Activated CD4-positive, alpha-beta T cell treated with anti-CD3 and anti-CD28 coated beads, Interleukin-2, amount 50 U/mL, for 1 hour (primary cell): ENCODE measurements at places on chromosomes 12 and 14.

GRCh38 chr12:59383079-59383822 lies 212.6 kb upstream of the SLC16A7 start:
- no peak for DNase-seq

DNA sequence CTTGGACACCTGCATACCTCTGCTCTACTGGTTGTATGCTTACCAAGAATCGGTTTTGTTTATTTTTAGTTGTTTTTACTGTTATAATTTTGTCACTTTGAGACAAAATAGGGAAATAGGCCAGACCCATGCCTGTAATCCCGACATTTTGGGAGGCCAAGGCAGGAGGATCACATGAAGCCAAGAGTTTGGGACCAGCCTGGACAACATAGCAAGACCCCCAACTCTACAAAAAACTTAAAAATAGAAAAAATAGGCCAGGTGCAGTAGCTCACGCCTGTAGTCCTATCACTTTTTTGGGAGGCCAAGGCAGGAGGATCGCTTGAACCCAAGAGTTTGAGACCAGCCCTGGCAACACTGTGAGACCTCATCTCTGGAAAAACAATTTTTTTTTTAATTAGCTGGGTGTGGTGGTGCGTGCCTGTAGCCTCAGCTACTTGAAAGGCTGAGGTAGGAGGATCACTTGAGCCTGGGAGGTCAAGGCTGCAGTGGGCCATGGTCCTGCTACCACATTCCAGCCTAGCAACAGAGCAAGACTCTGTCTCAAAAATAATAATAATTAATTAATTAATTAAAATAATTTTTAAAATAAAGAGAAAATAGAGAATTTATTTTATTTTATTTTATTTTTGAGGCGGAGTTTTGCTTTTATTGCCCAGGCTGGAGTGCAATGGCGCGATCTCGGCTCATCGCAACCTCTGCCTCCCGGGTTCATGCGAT lies 1.3 kb upstream of the MRPS35 start:
- DNase-seq: no peak

- no peak for DNase-seq
Measured at GRCh38 chr12:53696285-53696654, 20.4 kb upstream of the ATP5MC2 start.

GRCh38 chr14:92692822-92693226 lies 55.6 kb downstream of the LGMN start:
- DNase-seq: peak; percentile 39

DNA sequence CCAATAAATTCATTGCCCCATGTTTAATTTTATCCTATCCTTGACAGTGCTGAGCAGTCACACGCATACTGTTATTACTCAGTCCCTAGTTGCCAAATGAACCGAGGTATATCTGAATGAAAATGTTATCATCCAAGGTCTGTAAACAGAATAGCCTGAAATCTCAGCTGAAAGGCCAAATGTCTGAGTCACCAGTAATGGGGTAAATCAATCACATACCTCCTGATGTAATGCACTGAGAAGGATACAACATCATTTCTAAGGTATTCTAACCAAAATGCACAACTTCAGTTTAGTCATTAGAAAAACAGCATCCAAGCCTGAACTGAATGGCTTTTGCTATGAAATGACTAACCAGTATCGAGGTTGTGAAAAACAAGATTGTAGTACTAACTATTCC lies 228.6 kb downstream of the DPF3 start:
- no peak for DNase-seq

GRCh38 chr12:105937009-105937408 lies 201.7 kb downstream of the NUAK1 start:
- DNase-seq: no peak

- no peak for DNase-seq
Measured at GRCh38 chr12:49553512-49554088, 14.3 kb downstream of the MCRS1 start.

DNA sequence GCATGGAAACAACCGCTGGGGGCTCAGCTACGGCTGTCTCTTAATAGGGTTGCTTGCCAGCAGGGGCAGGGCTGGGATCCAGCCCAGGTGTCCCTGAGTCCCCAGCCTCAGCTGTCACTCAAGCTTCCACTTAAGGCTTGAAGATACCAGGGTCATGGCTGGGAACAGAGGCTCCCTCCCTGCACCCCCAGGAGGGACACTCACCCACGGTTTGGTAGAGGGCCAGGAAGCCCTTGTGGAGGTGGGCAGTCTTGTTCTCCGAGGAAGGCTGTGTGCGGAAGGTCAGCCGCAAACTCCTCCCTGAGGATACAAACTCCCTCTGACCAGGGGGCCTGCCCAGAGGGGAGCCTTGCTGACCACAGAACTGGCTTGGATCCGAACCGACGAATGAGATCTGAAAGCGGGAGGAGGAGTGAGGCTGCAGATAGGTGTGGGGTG lies 7.3 kb downstream of the C1RL start:
- no peak for DNase-seq

- peak; percentile 91 for DNase-seq
Measured at GRCh38 chr12:116818948-116819832, 62.1 kb downstream of the HRK start.

GRCh38 chr12:43292699-43293098 lies 259.3 kb downstream of the ADAMTS20 start:
- DNase-seq: no peak

- no peak for DNase-seq
Measured at GRCh38 chr12:17020765-17021164, 414.8 kb upstream of the LMO3 start.

DNA sequence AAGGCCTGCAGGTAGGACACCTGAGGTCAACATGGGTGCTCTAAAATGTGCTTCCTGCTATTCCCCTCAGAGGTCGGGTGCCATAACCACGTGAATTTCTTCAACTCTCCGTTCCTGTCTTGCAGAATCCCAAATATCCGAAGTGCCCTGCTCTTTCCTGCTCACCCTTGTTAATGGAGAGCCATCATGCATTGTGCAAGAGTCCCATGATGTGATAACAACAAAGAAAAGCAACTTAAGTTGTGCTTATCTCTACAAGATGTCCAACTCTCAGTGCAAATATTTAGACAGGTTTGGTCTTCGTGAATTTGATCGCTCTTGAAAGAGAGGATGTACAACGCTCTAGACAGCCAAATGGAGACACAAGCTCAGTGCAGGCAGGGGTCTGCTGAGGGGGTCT lies 210.6 kb upstream of the PLXNC1 start:
- no peak for DNase-seq

- DNase-seq: no peak
Measured at GRCh38 chr14:72850360-72850759, 43.5 kb downstream of the DPF3 start.

GRCh38 chr12:11685316-11685715 lies 35.8 kb downstream of the ETV6 start:
- DNase-seq: no peak

- no peak for DNase-seq
Measured at GRCh38 chr12:14695715-14696141, 671 bp downstream of the GUCY2C start.

GRCh38 chr14:22506778-22507351 lies 82.2 kb downstream of the DAD1 start:
- DNase-seq: no peak

- no peak for DNase-seq
Measured at GRCh38 chr14:96583569-96584041, 81.4 kb downstream of the PAPOLA start.

GRCh38 chr12:113297621-113298471 lies 37.1 kb downstream of the SLC8B1 start:
- no peak for DNase-seq

- no peak for DNase-seq
Measured at GRCh38 chr14:22830443-22831010, 840 bp downstream of the MRPL52 start.

GRCh38 chr14:73333031-73333430 lies 95.7 kb downstream of the PAPLN start:
- no peak for DNase-seq

DNA sequence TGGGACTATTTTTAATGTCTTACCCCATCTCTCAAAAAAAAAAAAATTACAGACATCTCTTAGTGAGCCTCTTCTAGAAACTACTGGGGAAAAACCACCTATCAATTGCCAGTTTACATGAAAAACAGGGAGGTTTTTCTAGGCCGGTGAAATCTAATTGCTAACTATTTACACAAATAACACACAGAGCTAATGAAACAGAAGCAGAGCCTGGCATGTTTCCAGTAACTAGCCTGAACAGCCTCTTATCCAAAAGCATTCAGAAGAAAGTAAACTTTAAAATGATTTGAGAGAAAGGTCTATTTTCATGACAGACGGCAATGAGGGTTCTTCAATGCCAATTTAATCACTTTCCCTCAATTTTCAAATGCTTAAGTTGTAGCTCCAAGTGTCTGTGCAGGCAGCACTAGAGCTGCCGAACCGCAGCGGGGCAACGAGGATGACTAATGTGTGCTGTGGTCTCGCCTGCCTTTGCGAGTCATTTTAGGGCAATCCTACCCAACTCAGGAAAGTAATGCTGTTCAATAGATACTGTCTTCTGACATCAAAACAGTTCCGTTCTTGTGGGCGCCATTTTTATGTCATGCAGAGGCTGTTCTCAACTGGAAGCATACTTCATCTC lies 84.6 kb downstream of the SETD3 start:
- DNase-seq: peak; percentile 26

- no peak for DNase-seq
Measured at GRCh38 chr12:87425942-87426554, 603.2 kb downstream of the C12orf50 start.

DNA sequence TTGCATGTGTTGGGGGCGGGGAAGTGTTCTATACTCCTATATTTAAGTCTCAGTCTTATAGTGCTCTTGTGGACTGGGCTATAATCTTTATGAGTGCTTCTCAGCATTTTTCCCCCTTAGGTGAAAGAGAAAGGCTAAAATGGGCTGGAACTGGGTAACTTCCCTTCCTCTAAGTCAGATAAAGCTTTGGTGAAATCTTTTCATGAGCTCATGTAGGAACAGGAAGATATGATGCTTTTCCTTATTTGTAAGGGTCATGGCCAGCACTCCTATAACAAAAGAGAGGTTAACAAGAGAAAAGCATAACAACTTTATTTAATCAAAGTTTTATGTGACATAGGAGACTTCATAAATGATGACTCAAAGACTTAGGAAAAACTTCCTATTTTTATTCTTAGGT lies 841.5 kb downstream of the SLC16A7 start:
- no peak for DNase-seq

DNA sequence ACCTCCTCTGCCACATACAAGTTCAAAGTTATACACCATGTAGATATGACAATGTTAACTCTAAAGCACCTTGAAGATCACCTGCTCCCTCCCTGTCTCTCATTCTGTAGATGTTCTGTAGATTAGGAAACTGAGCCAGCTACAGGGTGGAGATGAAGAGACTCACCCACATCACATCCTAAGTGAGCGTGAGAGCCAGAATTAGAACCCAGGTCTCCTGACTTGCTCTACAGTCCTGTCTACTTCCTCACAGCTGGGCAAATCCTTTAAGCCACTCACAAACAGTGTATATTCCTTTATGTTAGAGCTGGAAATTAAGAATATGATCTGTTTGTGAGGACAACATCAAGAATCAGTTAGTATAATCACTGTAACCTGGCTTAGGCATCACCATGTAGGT lies 1.8 kb downstream of the APPL2 start:
- DNase-seq: no peak

GRCh38 chr12:124646385-124647230 lies 79.2 kb upstream of the NCOR2 start:
- no peak for DNase-seq

DNA sequence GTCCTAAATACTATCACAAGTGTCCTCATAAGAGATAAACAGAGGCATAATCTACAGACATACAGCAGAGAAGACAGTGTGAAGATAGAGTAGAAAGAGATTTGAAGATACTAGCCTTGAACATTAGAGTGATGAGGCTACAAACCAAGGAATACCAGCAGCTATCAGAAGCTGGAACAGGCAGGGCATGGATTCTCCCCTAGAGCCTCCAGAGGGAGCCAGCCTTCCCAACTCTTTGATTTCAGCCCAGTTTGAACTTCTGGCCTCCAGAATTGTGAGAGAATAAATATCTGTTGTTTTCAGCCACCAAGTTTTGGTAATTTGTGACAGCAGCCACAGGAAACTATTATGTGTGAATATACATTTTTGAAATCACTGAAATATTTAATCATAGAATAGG lies 47.2 kb downstream of the CCDC91 start:
- no peak for DNase-seq

DNA sequence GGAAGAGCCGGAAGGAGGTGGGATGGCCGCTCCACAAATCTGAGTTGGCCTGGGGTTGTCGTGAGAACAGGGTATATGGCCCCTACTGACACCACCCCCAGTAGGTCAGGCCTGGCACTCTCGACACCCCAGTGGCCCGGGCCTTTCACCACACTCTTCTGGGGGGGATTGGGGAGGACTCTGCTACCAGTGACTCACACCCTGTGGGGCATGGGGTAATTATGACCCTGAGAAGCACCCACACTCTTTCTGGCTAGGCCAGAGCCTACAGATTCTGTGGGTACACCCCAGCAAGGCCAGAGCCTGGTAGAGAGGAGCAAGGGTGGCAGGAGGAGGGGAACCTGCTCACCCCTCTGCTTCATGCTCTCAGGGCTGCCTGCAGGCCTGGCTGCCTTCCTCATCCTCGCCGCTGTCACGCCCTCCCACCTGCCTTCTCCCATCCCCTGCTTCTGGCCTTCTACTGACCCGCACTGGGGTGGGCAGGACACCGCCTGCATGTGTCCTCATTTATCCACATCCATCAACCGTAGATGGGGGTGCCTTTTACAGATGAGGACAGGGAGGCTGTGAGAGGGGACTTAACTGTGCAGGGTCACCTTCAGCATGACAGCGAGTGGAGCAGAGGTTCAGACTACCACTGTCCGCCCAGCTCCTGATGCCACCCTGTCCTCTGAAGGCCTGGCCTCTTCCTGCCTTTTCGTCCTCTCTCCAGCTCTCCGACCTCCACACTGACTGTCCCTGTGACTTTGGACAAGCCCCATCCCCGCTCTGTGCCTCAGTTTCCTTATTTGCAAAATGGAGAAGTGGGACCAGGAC lies 18.4 kb downstream of the ASB2 start:
- no peak for DNase-seq

GRCh38 chr14:62847168-62847567 lies 198.1 kb downstream of the KCNH5 start:
- no peak for DNase-seq

GRCh38 chr12:124608450-124608870 lies 41.0 kb upstream of the NCOR2 start:
- DNase-seq: no peak

DNA sequence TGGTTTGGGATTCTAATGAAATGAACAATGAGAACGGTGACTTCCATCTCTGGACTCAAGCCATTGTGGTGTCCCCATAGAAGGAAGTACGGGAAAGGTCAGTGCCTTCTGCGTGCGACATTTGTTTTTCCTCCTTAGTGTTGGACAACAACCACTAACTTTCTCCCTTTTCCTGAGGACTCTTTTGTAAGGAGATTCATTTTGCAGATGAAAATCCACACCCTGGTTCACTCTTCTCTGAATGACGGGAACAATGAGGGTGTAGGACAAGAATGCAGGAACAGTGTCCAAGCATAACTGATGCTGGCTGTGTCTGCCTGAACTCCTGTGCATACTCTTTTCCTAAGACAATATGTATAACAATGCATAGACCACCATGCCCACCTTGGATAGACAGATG lies 176.4 kb downstream of the STXBP6 start:
- DNase-seq: no peak
